ENCODE measurements at places on chromosomes 3 and 15.

- no peak for DNase-seq
These were observed 198.5 kb downstream of the FOXP1 start for GRCh38 chr3:71384837-71385716.

GRCh38 chr3:38829404-38829803 lies 13.4 kb upstream of the SCN10A start:
- no peak for DNase-seq

GRCh38 chr3:94185753-94186152 lies 122.9 kb downstream of the NSUN3 start:
- DNase-seq = no peak

DNA sequence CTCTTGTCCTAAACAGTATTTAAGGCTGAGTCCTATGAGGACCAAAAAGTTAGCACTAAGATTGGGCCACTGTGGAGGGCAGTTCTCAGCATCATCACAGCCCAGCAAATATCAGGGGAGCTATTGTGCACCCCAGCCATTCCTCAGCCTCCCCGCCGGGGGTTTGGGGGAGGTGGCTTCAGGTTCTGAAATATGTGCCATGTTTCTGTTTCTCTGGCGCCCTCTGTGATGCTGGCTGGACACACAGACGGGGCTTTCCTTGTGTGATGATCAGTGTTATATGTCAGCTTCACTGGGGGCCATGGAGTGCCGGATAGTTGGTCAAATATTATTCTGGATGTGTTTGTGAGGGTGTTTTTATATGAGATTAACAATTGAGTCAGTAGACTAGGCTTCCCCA lies 106.8 kb downstream of the GABRG3 start:
- no peak for DNase-seq

DNA sequence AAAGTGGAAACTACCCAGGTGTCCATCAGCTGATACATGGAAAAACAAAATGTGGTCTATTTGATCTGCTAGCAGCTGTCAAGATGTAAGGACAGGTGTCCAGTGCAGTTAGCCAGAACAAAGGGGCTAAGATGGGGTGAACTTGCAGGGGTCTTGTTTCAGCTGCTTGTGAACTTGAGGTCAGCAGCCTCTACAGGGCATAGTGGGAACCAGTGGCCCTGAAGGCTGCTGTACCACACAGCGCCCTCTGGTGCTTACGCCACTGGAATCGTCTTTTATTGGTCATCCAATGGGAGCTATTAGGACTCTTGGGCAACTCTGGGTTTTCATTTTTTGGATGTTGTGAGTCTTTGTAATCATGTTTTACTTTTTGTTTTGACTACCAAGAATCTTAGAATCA lies 62.2 kb upstream of the CTSH start:
- DNase-seq = peak; percentile 51

DNA sequence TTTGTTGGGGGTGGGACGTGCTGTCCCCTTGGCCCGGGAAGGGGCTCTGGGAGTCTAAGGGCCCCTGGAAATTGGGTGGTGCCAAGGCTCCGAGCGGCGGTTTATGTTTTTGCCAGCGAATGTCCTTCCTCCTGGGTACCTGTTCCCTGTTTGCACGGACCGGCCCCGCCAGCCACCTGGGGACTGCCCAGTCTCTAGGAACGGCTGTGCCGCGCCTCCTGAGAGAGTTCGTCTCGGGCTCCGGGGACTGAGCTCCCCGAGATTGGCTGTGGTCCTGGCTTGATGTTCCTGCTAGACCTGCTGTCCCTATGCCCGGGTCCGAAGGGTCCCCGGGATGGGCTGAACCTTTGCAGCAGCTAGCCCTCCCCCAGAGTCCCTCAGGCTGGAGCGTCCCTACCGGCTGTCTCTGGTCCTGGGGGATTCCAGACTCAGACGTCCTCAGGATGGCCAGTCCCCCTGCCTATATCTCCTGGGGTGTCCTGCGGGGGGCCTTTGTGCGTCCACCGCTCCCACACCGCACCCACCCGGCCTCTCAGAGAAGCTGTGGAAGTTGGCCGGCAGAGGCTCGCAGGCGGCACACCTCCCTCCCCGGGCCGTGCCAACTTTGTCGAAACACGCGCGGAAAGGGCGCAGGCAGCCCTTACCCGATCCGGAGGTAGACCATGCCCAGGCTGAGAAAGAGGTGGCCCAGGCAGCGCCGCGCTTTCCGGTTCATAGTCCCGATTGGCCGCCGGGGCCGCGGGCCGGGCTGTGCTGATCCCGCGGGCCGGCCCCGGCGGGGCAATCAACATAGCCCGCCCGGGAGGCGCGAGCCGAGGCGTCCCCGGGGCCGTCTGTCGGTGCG lies 547 bp downstream of the WNT7A start:
- no peak for DNase-seq

GRCh38 chr3:58414538-58415197 lies 19.0 kb downstream of the PDHB start:
- DNase-seq = peak; percentile 44

GRCh38 chr3:150055332-150055731 lies 84.6 kb upstream of the PFN2 start:
- no peak for DNase-seq

GRCh38 chr3:100499651-100500050 lies 7.2 kb downstream of the TMEM45A start:
- DNase-seq = no peak

DNA sequence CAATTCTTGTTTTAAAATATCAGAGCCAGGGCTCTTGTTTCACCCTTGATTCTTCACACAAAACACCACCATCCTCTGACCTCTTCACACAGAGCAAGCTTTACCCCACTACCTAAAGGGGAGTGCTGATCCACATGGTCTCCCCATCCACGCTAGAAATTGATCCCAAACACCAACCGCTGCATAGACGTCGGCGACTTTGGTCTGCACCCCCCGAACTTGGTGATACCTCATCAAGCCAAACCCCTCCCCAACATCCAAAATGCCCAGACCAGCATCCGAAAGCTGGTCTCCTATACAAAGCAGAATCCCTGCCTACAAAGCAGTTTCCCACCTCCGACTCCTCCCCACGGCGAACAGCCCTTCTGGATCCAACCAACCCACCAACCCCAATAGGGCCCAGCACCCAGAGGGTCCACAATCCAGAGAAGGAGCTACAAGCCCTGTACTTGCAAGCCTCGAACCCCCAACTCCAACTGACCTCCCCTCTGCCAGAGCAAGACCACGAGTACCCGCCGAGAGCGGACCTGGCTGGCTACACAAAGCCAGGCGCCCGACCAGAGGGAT lies 25.8 kb upstream of the MTHFS start:
- DNase-seq = no peak

DNA sequence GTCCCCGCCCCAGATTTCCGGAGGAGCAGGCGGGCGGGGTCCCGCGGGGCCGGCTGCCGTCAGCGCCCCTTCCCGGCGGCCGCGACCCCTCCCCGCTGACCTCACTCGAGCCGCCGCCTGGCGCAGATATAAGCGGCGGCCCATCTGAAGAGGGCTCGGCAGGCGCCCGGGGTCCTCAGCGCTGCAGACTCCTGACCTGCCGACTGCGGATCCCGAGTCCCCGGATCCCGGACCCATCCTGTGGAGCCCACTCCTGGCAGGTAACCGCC lies at the start of gene TRH:
TRH (plus strand) TSS at position 157 of the 269 bp plus-strand sequence. CDS start 1,097 bp downstream, outside the sequence.
- DNase-seq = no peak

GRCh38 chr3:172643506-172644179 lies 67.2 kb downstream of the NCEH1 start:
- no peak for DNase-seq

GRCh38 chr3:179000659-179001058 lies 71.0 kb downstream of the ZMAT3 start:
- no peak for DNase-seq

DNA sequence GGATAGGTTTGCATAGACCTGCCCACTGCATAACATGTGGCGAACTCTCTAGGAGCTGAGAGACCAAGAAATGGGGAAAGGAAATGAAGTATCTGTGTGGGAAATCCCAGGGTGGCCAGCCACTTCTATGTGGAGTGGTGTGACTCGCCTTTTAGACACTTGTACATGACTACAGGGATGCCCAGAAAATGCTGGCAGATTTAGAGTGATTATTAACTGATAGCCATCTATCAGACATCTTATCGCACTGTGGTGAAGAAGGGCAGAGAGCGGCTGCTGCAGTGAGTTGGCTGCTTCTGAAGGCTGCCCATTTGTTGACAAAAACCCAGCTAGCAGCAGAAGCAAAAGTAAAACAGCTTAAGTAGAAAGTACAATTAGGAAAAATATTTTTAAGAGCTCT lies 18.1 kb upstream of the STAC start:
- DNase-seq = no peak

GRCh38 chr3:135897715-135898114 lies 67.8 kb upstream of the PPP2R3A start:
- DNase-seq = no peak

GRCh38 chr15:47502041-47502440 lies 215.3 kb upstream of the SEMA6D start:
- no peak for DNase-seq

- DNase-seq = no peak
These were observed 81.2 kb upstream of the GOLGA8J start for GRCh38 chr15:30001602-30002001.

GRCh38 chr3:113247068-113247467 lies 35.7 kb downstream of the BOC start:
- no peak for DNase-seq

GRCh38 chr3:159650726-159651125 lies 337.9 kb upstream of the IL12A start:
- no peak for DNase-seq

GRCh38 chr15:30830961-30831360 lies 72.8 kb upstream of the FAN1 start:
- no peak for DNase-seq

DNA sequence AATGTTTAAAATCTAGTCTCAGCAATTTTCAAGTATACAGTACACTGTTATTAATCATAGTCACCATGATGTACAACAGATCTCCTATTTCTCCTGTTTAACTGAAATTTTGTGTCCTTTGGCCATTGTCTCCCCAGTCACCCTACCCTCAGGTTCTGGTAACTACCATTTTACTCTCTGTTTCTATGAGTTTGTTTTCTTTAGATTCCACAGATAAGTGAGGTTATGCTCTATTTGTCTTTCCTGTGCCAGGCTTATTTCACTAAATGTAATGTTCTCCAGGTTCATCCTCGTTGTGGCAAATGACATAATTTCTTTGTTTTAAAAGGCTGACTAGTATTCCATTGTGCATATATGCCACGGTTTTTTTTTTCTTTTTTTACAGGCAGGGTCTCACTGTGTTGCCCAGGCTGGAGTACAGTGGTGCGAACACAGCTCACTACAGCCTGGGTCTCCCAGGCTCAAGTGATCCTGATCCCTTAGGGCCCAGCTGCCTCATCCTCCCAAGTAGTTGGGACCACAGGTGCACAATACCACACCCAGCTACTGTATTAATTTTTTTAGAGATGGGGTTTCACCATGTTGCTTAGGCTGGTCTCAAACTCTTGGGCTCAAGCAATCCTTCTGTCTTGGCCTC lies 50.0 kb downstream of the RAB7A start:
- no peak for DNase-seq

GRCh38 chr3:33215739-33216138 lies 2.9 kb downstream of the SUSD5 start:
- DNase-seq = no peak

GRCh38 chr3:172227340-172228035 lies 188.1 kb downstream of the FNDC3B start:
- DNase-seq = no peak

DNA sequence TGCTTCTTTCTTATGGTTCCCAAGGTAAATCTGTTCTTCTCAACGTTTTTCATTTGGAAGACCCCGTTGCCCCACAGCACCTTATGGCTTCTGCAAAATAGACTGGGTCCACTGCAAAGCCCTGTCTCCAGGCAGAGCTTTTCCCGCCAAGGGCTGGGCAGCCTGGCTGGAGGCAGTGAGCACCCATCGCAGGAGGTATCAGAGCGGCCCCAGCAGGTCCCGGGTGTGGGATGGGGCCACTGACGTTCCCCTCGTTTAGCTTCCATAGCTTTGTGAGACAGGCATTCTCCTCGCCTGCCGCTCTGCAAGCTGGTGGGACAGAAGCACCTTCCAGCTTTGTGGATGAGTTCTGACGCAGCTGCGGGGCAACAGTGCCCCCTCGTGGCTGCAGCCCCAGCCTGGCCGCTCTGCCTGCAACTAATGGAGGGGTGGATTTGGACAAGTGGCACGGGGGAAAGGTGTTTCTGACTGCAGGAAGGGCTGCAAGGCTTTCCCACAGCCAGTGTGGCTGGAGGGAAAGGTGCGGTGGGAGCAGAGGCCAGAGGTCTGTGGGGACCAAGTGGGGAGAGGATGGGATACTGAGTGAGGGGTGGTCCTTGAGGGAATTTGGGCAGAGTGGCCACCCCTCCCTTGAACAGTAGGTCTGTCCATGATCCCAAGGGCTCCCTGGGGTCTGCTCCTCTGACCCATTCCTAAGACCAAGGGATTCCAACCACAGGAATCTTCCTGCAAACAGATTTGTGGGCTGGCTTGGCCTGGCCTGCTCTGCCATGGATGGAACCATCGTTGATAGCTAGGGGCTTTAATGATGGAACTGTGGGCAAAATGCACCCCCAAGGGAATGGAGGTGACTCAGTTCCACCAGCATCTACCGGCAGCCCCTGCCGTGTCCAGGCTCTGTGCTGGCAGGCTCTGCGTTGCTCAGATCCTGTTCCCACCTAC lies 99.4 kb downstream of the FBLN2 start:
- DNase-seq = peak; percentile 74

DNA sequence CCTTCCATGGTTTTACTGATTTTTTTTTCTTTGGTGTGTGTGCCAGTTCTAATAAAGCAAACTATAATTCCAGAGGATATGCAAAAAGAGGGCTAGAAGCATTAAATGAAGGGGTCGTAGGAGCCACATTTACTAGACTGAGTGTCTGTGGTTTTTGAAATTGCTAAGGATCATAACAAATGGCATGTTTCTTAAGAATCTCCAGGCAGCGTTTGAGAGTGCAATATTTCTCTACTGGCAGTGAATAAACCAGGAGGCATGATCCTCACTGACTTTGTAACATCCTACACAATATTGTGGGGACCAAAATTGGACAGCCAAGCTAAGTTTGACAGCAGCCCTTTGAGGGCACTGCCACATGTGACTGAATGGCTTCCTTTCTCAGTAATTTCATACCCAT lies 115.9 kb upstream of the CCNL1 start:
- no peak for DNase-seq

DNA sequence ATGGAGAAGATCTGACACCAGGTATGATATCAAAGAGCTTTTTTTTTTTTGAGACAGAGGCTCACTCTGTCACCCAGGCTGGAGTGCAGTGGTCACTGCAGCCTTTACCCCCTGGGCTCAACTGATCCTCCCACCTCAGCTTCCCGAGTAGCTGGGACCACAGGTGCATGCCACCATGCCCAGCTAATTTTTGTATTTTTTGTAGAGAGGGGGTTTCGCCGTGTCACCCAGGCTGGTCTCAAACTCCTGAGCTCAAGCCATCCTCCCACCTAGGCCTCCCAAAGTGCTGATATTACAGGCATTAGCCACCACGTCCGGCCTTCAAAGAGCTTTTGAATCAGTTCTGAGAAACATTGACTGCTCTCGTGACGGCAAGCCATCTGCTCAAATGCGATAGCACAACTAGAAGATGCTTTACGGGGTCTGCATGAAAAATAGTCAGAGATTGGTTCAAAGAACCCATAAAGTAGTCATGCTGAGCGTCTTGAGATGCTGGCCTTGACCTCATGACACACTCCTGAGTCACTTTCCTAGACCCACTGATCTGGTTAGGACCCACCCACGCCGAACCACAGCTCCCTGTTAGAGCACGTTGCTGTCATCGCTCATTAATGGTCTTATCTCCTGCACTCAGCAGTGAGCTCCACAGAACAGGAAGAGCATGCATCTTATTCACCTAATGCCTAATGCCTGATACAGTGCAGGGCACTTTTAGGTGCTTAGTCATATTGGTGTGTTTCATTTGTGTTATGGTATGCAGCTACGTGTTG lies 57.0 kb upstream of the NR2F2 start:
- DNase-seq = no peak

GRCh38 chr3:126107957-126108675 lies 24.2 kb upstream of the SLC41A3 start:
- DNase-seq = no peak

GRCh38 chr15:38863381-38863780 lies 298.8 kb upstream of the RASGRP1 start:
- no peak for DNase-seq
